Spleen (tissue), 13 donors: ENCODE measurements at places on chromosomes 2 and 18.
A peak's percentile ranks its signal among the peaks of the same experiment; 100 is the strongest.

DNA sequence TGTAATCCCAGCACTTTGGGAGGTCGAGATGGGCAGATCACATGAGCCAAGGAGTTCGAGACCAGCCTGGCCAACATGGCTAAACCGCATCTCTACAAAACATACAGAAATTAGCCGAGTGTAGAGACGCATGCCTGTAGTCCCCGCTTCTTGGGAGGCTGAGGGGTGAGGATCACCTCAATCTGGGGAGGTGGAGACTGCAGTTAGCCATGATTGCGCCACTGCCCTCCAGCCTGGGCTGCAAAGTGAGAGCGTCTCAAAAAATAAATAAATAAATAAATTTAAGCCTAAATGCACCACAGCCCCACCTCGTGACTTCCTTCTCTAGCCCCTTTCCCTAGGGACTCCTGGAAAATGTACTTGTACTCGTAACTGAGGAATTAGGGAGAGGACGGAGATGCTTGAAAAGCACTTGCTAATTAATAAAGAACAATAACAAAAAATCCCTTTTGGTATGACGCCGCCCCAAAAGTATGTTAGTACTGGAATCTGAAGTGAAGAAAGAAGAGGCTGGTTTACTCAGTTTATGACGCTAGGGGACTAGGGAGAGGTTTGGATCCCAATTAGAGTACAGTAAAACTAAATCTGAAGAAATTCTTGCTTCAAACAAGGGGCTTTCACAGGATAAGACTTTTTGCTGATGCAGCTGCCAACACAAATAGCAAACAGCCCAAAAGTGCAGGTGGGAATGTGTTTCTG, 887 bp upstream of the ZNF396 start:
- DNase-seq, result no peak

DNA sequence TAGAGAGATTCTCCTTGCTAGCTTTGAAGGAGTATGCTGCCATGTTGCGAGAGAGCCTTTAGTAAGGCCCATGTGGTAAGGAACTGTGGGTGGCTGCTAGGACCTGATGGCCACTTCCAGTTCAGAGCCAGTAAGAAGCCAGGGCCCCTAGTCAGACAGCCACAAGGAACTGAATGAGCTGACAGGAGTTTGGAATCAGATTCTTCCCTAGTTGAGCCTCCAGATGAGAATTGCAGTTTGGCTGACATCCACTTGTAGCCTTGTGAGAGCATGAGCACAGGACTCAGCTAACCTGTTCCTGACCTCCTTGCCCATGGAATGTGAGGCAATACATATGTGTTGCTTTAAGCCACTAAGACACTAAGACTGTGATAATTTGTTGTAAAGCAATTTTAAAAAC, 1.2 kb upstream of the WDR7 start:
- no peak for DNase-seq

GRCh38 chr2:195824478-195824877, 167.5 kb downstream of the SLC39A10 start:
- no peak for DNase-seq

DNA sequence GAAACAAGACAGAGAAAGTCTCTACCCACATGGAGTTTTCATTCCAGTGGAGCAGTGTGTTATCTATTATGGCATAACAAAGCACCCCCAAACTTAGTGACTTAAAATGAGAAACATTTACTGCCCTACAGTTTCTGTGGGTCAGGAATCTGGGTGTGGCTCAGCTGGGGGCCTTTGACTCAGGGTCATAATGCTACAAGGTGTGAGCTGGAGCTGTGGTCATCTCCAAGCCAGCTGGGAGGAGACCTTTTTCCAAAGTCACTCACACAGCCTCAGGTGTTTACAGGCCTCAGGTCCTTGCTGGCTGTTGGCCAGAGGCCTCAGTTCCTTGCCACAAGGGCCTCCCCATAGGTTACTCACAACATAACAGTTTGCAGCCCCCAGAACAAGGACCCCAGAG, 169.2 kb downstream of the ETAA1 start:
- no peak for DNase-seq

DNA sequence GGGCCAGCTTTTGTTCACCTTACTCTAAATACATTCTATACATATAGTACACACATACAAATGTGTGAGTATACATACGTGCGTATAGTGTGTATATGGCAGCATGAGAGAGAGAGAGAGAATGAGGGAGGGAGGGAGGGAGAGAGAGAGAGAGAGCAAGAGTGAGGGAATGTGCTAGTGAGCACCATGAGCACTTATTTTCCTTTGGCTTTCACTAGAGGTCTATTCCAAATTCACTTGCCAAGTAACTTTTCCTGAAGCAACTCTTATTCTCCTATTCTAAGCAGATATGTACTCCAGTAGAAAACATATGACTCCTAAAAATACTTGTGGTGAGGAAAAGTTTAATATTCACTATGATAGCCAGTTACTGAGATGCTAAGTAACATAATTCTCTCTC, 85.7 kb downstream of the COBLL1 start:
- DNase-seq, result no peak

GRCh38 chr2:134955744-134956143, 37.1 kb downstream of the CCNT2 start:
- no peak for DNase-seq

DNA sequence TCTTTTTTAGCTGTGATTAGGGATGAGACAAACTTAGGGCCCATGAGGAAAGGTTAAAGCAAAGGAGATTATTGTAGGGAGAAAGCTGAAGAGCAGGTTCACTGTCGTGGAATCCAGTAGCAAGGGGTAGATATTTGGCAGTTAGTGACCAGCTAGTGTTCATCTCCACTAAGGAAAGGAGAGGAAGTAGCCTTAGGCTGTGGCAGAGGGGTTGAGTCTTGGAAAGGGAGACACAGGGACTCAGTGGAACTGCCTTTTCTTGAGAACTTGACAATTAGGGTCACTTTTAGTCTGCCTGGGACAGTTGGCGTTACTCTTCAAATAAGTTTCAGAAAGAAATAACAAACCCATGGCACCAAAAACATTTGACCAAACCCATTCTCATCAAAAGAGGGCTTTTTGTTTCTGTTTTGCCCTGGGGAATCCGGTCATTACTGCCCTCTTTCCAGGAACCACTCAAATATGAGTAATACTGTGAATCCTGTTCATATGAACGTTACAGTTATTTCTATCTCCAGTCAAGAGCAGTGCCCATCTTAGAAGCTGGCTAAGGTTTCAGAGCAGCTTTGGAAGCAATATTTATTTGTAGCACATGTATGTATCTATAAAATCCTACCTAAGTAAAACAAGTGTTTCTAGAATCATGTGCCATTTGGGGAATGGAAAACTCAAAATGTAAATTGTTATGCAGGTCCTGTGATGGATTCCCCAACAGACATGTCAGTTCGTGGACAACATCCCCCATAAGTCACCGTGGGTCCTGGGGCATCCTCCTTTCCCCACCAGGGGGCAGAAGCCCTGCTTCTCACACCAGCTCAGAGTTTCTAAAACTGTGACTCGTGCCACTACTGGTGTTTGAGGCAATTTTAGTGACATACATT, 77.3 kb upstream of the PHLPP1 start:
- no peak for DNase-seq

- DNase-seq, result peak; percentile 89
Measured at GRCh38 chr18:77133835-77134496, 1.4 kb upstream of the MBP start.

GRCh38 chr2:16900405-16901025, 234.9 kb upstream of the CYRIA start:
- DNase-seq, result no peak

- no peak for DNase-seq
Measured at GRCh38 chr18:39846265-39846664, 2108.8 kb upstream of the PIK3C3 start.

DNA sequence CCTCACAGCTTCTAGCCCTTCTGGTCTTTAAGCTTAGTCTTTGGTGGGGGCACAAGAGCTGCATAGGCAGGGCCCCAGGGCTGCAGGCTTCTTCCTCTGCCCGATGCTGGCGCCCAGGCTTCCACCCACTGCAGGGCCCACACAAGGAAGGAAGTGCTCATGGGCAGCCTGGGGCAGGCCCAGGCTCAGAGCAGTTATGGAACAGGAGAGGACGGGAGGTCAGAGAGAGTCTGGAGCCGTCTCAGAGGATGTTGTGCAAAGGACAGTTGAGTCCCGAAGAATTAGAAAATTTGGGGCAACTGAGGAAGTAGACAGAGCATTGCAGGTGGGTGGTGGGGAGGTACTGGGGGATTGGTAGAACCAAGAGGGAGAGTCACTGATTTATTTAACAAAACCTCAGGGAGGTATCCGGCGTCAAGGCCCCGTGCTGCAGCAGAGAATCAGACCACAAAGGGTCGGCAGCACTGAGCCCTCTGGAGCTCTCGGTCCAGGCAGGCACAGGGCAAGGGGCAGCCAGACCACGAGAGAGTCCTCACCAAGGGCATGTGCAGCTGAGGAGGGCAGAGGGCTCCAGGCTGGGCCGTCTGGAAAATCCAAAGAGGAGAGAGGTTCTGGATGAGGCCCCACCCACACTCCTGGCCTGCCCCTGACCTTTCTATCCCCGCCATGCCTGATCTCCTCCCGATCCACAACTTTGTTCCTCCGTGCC, 110.8 kb upstream of the GLI2 start:
- peak; percentile 64 for DNase-seq

DNA sequence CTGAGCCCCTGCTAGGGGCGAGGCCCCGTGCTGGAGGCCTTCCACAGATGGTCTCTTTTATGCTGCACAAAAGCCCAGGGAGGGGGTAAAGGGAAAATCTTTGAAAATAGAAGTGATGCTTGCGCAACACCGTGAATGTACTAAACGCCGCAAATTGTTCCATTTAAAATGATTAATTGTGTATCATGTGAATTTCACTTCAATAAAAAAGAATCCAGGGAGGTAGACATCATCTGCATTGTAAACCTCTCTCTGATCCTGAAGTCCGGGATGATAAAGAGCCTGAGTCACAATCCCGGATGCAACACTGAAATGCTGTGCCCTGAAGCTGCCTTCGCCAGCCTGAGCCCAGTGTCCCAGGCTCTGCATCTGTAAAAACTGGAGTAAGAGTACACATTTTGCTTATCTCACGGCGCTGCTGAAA, 107.7 kb upstream of the PPP1CB start:
- DNase-seq, result no peak

- DNase-seq, result no peak
Measured at GRCh38 chr2:108938077-108938710, 50.8 kb downstream of the EDAR start.

DNA sequence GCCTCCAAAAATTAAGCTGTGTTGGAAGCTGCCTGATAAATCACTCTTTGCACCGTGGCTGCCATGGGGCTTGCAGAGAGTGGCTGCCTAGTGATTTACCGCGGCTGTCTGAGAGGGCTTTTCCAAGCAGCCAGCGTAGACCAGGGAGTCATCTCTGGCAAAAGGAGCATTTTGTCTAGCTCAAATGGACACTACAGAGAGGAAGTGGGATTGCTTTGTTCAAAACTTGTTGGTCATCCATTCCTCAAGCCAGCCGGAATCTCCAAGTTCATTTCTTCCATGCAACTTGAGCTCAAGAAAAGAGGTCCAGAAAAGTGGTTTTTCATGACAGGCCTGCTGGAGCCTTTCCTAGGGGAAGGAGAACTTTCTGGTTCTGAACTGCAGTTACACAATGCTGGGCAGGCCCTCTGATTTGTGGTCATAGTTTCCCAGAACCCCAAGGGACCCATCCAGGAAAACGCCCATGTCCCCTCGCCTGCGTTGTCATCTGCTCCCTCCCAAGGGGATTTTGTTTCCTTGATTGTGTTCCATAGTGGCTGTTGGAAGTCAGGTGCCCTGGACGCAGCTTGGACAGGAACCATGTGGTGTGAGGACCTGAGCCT, 108.1 kb downstream of the TRIB2 start:
- no peak for DNase-seq

- no peak for DNase-seq
Measured at GRCh38 chr2:84373391-84373790, 85.7 kb downstream of the SUCLG1 start.

- no peak for DNase-seq
Measured at GRCh38 chr2:14231391-14231898, 401.1 kb upstream of the LRATD1 start.

- no peak for DNase-seq
Measured at GRCh38 chr2:110820128-110820527, 87.8 kb downstream of the ACOXL start.

- DNase-seq, result no peak
Measured at GRCh38 chr2:159497847-159498246, 118.5 kb downstream of the BAZ2B start.

- no peak for DNase-seq
Measured at GRCh38 chr2:150063432-150063889, 424.0 kb downstream of the RND3 start.

GRCh38 chr2:196949116-196949515, 22.6 kb upstream of the PGAP1 start:
- DNase-seq, result no peak
